Naive thymus-derived CD8-positive, alpha-beta T cell (primary cell): ENCODE measurements at places on chromosomes 3 and 15. TPM values are rescaled to one million over a fixed set of nuclear protein-coding genes. Genes with fewer than 3 reads are reported as not detected.

Gene APH1B
- 27.0 TPM for total RNA-seq

DNA sequence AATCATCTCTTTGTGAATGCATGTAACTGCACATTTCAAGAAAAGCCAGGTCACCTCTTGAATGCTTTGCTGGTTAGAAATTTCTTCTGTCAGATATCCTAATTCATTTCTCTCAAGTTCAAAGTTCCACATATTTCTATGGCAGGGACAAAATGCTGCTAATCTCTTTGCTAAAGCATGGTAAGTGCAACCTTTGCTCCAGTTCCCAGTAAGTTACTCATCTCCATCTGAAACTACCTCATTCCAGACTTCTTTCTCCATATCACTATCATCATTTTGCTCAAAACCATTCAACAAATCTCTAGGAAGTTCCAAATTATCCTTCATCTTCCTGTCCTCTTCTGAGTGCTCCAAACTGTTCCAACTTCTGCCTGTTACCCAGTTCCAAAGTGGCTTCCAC, 230.6 kb downstream of the ZMAT3 start:
- DNase-seq = no peak

DNA sequence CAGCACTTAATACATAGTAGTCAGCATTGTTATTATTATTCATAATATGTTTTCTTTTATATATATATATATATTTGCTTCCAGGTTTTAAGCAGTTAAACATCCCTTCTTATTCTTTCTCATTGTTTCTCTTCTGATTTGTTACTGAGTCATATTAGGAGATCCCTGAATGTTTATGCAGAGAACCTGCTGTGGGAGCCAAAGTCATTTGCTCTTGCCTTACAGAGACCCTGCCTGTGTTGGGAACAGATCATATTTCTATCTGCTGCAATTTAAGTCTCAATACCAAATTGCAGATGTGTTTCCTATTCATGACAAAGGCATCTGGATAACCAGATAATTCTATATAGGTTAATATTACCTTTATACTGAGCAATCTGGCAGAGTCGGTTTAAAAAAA, 323.0 kb upstream of the UMPS start:
- DNase-seq = no peak

DNA sequence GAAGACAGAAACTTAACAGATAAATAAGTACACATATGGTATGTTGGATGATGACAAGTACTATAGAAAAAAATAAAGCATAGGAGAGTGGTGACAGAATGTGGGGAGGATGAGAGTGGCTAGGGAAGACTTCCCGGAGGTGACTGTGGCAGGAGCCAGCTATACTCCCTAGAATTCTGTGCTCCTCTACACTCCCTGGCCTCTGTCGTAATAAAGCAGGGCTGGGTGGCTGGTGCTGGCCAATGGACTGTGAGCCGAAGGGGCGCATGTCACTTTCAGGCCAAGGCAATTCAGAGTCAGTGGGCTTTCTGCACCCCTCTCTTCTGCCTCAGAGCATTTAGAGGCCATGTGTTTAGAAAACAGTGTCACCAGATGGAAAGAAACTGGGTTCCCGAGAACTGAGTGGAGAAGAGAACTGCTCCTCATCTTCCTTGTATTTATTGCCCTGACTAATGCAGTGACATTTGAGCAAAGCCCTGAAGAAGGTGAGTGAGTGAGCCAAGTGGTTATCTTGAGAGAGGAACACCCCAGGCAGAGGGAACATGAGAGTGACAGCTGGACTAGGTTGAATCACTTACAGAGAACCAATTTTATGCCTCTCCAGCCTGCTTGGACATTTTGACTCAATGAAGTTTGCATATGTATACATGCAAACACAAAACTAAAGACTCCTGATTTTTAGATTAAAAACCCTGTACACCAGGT, 5.2 kb upstream of the VPS8 start:
- no peak for DNase-seq

- no peak for DNase-seq
Measured at GRCh38 chr3:171321559-171322360, 138.4 kb downstream of the TNIK start.

Gene GCNT3
- total RNA-seq = not detected

Gene ACP3
- total RNA-seq = not detected

- no peak for DNase-seq
Measured at GRCh38 chr15:31384568-31384967, 57.9 kb downstream of the KLF13 start.

Gene TRA2B
- total RNA-seq = 218 TPM

Gene TEX9
- total RNA-seq = 3.0 TPM

DNA sequence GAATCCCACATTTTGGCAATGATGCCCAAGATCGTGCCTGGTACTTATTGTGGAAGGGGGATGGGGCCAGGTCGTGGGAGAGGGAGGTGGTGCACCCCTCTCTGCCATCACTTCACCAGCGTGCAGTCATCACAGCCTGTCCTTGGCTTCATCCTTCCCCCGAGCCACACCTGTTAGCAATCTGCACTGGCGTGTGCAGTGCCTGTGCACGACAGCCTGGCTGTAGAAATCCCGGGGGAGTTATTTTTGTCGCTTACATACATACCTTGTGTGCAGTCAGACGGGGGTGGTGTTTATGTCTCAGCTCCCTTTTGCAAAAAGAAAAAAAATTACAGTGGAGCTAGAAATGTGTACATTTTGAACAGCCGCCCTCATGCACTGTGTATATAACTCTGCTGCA, 216.0 kb downstream of the TLE3 start:
- no peak for DNase-seq

- DNase-seq = no peak
Measured at GRCh38 chr3:196144383-196145105, 62.7 kb upstream of the TFRC start.

Gene CCR3
- total RNA-seq = not detected

DNA sequence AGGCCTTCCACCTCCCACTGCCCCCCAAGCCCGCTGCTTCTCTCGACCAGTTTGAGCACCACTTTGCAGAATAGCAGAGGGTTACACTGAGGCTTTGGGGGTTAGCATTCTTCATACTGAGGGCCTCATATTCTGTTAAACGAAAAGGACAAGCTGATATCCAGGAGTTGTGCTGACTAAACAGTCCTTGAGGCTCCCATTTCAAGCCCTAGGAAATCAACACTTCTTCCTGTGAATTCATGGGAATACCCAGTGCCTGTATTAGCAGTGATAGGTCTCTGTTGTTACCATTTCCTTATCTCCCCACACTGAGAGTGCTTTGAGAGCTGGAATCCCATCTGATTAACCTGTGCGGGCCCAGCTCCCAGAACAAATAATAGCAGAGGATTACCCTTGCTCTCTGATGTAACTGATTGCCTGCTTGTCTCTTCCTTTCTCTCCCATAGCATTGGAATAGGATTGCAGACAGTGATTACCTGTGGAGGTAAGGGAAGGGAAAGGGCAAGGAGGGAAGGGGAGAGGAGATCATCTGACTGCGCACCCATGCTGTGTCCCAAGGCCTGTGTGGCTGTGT, 930 bp downstream of the FBXW12 start:
- no peak for DNase-seq

- DNase-seq = no peak
Measured at GRCh38 chr3:58874248-58874741, 175.5 kb downstream of the CFAP20DC start.

Gene LINGO1
- not detected for total RNA-seq
